ENCODE measurements at places on chromosomes 4 and X.

DNA sequence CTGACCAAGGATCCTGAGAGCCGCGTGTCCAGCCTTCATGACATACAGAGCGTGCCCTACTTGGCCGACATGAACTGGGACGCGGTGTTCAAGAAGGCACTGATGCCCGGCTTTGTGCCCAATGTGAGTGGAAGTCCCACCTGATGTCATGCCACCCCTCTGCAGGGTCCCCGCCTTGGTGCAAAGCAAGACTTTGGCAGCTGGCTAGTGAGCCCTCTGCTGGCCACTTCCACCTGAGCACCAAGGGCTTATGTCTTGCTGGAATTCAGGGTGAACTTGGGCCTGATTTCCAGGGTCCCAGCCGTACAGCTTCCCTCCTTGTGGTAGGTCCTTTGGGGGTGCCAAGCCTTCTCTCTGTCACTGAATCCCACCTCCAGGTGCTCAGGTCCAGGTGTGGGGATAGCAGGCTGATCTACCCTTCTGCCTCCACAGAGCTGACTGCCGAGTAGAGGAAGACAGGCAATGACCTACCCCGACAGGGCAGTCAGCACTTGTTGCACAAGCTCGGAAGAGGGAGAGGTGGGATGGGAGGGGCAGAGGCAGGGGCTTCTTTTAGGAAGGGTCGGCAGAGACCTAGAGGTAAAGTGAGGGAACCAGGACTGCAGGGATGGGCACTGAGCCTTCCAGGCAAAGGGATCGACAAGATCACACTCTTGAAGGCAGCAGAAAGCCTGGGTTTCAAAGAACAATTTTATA, 248.1 kb downstream of the EVC2 start:
- no peaks in the 10 kb centered on the region for H3K27me3 ChIP-seq
- H3K27ac ChIP-seq: no peak overlapping the region
- H3K4me1 ChIP-seq: no peaks in the 10 kb centered on the region

DNA sequence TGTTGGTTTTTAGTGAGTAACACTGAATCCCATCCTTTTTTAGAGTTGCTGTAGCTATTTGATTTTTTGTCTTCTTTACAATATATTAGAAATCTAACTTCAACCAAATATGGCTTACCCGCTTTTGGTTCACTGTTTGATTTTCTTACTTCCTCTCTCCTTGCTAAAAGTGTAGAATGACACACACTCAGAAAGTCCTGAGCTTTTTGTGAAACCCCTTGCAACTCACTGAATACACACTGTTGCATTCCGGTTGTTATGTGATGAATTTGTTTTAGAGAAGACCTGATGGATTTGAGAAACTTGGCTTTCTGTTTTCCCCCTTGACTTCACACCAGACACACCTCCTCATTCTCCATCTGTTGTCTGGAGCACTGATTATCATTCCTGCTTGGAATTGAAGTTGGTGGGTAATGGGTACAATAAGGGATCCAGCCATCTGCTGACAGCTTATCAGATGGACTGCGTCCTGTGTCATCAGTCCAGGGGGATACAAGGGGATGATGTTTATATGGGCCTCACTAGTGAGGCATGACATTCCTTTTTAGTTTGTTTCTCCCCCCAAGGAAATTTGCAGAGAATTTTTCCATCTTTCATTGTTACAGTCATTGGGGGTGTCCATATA, 5.2 kb downstream of the TMEM164 start:
- no peaks in the 10 kb centered on the region for H3K36me3 ChIP-seq
- DNase-seq: no peak
- no peak overlapping the region for H3K4me3 ChIP-seq
- H3K27me3 ChIP-seq: no peaks in the 10 kb centered on the region
- H3K27ac ChIP-seq: no peak overlapping the region
- H3K4me1 ChIP-seq: peaks cover 3% of the 10 kb centered on the region

DNA sequence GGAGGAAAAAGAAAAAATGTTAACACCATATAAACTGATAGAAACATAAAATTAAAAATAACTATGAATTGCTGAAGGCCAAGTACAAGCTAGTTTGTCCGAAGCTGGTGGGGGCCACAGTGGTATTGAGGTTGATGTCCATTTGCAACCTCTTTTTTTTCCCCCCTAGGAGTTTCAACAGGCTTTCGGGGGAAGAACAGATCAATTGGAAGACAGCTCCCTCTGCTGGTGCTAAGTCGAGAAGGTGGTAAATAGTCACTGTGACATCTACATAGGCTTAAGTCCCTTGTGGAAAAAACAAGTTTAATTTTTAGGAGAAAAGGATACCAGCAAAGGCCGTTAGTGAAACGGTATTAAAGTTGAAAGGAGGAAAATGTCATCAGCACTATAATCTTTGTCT, 115.7 kb upstream of the ZXDA start:
- no peak overlapping the region for H3K27ac ChIP-seq
- H3K36me3 ChIP-seq: no peaks in the 10 kb centered on the region
- DNase-seq: no peak

DNA sequence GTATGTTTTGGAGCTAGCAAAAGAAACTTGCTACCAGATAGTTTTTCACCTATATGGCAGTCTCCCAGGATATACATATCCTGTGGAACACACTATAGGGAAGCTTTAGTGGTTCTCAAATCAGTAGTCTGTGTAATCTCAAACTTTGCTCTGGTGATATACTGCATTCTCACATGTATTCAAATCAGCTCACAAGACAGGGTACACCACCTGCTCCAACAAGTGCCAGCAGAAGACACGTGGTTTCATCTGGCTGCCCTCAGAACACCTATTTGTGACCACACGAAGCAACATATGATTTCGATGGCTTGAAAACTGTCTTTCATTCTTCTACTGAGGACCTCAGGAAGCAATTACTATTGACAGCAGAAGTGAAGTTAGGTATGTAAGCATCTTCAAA, 37.7 kb downstream of the BCLAF3 start:
- H3K27ac ChIP-seq: no peak overlapping the region
- no peak for DNase-seq
- no peaks in the 10 kb centered on the region for H3K4me1 ChIP-seq
- H3K36me3 ChIP-seq: no peaks in the 10 kb centered on the region
- no peaks in the 10 kb centered on the region for H3K27me3 ChIP-seq

- no peak for DNase-seq
- no peaks in the 10 kb centered on the region for H3K36me3 ChIP-seq
- no peak overlapping the region for H3K4me3 ChIP-seq
- H3K27ac ChIP-seq: no peak overlapping the region
- no peaks in the 10 kb centered on the region for H3K27me3 ChIP-seq
Observed at GRCh38 chrX:55490974-55491373, 1.3 kb upstream of the USP51 start.

- no peaks in the 10 kb centered on the region for H3K4me1 ChIP-seq
- H3K36me3 ChIP-seq: no peaks in the 10 kb centered on the region
- no peaks in the 10 kb centered on the region for H3K27me3 ChIP-seq
- DNase-seq: no peak
- H3K4me3 ChIP-seq: no peak overlapping the region
- H3K27ac ChIP-seq: no peak overlapping the region
Observed at GRCh38 chrX:10897768-10898167, 213.4 kb upstream of the HCCS start.

DNA sequence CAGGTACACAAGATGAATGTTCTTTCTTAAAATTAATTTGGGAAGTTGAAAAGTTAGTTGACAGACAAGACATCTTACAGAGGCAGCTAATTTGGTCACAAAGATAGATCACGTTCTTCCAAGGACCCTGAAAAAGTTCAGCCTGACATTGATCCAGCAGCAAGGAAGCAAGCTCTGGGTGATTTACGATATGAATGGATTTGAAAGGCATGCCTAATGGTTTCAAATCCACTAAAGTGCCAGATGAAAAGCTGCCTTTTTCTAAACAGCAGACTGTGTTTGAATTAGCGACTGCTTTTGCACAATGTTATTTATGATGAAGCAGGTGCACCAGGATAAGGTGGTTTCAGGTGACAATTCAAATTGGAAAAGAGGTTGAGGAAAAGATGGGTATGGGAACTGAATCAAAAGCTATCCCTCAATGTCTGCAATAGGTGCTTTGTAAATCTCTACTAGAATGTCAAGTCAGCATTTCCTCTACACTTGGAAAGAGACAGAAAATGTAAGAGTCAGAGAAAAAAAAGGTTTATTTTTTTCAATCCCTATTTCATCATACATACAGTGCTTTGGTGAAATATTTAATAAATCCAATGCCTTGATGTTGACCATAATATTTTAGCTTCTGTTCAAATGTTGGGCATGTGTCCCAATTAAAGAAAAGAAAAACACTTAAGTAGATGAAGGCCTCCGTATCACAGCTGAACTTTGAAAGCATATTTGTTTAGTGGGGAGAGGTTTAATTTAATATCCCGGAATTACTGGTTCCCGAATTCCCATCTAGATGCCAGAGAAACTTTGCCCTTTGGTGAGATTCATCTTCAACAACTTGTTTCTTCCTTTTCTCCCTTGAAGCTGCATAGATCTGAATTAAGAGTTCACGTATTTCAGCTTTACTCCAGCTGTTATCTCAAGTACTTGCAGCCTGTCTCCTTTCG, 6.0 kb downstream of the RASGEF1B start:
- no peaks in the 10 kb centered on the region for H3K27me3 ChIP-seq
- peaks cover 6% of the 10 kb centered on the region for H3K4me1 ChIP-seq
- H3K27ac ChIP-seq: peak overlapping the region; percentile 54
- no peaks in the 10 kb centered on the region for H3K36me3 ChIP-seq
- H3K4me3 ChIP-seq: no peak overlapping the region

- H3K4me3 ChIP-seq: no peak overlapping the region
- no peak for DNase-seq
- no peak overlapping the region for H3K27ac ChIP-seq
- no peaks in the 10 kb centered on the region for H3K4me1 ChIP-seq
Observed at GRCh38 chrX:12390301-12390700, 252.0 kb downstream of the FRMPD4 start.

DNA sequence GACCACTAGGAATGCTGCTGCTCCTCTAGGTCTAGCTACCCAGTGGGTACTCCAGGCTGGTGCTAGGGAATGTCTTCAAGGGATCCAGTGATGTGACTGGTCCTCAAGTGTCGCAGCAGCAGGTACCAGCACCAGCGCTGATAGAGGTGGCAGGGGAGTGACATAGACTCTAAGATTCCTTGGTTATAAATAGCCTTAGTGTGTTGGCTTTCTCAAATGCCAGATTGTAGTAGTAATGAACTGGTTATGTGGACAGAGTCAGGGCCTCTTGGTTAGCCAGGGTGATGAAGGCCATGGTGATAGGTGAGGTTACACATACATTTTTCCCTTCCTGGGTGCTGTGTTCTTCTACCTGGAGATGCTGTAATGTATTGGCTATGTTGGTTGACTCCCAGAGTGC, 38.3 kb downstream of the DCLK2 start:
- H3K4me3 ChIP-seq: no peak overlapping the region
- DNase-seq: no peak
- no peaks in the 10 kb centered on the region for H3K36me3 ChIP-seq
- no peak overlapping the region for H3K27ac ChIP-seq

DNA sequence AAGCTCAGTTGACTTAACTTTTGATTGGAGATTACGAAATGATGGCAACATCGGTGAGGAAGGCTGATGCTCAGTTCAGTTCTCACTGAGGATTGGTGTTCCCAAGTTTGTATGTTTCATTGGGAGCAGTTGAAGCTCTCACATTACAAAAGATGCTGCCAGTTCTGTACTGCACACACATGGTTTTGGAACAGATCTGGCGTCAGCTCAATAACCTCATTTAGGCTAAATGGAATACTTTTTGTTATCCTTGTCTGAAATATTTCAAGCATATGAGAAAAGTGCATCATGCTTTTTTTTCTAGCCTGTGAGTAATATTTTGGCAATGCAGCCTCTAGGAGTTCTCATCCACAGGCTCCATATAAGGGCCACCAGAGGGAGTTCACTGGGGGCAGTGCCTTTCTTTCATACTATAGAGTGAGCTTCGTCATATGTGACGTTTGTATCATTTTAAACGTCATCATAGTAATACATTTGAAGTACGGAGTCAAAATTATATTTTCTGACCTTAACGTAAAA, 4.1 kb downstream of the ENPEP start:
- H3K4me1 ChIP-seq: peaks cover 11% of the 10 kb centered on the region
- peak; percentile 19 for DNase-seq
- H3K27me3 ChIP-seq: no peaks in the 10 kb centered on the region

DNA sequence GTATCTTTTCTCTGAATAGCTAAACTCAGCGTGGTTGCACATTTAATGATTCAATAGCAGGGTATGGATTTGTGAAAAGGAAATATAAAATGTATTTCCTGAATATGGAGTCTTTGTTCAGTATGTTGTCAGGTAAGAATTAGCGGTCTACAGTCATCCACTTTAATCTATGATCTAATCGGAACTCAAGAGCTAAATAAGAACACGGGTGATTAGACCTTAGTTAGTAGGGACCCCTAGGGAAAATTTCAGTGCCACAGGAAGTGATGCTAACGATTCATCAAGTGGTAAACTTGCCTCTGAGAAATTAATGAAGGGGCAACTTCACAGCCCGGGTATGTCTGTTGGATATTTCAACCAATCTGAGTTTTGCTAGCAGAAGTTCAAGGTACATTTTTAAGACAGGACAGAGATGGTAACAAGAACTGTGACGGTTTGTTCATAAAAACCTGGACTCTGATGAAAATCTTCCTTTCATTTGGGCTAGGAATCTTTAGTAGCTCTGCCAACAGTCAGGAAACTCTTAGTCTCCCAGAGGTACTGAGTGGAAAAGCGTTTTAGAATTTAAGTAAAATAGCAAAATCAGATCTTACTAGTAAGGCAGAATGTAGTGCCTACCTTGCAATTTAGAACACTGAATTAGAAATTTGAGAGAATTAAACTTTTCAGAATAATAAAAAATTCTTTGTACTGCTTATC, 47.1 kb downstream of the PCDH7 start:
- H3K36me3 ChIP-seq: no peaks in the 10 kb centered on the region
- DNase-seq: no peak
- no peaks in the 10 kb centered on the region for H3K4me1 ChIP-seq
- no peak overlapping the region for H3K27ac ChIP-seq
- no peaks in the 10 kb centered on the region for H3K27me3 ChIP-seq
- H3K4me3 ChIP-seq: no peak overlapping the region

- no peaks in the 10 kb centered on the region for H3K4me1 ChIP-seq
- no peak overlapping the region for H3K4me3 ChIP-seq
- H3K27ac ChIP-seq: no peak overlapping the region
Observed at GRCh38 chrX:54093159-54093558, 48.9 kb upstream of the PHF8 start.

DNA sequence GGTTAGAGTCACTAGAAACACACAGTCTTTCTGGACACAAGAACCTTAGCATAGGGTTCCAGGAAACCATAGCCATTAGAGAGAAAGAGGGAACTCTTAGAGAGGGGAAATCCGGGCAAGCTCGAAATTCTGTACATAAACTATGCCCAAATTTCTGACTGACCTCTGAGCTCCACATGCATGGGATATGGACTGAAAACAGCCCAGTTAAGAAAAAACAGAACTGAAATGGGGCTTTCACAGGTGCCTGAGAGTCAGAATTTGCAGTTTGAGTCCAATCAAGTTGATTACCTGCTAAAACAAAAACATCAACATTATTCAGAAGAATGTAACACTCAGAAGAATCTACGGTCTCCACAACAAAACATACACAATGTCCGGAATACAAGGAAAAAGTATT, 13.1 kb downstream of the DCHS2 start:
- no peak for DNase-seq
- H3K4me3 ChIP-seq: no peak overlapping the region
- H3K36me3 ChIP-seq: no peaks in the 10 kb centered on the region
